ENCODE measurements at places on chromosomes 13 and 19. TPM values are rescaled to one million over a fixed set of nuclear protein-coding genes. Genes with fewer than 3 reads are reported as not detected.

- no peak for DNase-seq
Observed at GRCh38 chr13:67100730-67101129, 129.4 kb downstream of the PCDH9 start.

- no peak for DNase-seq
Observed at GRCh38 chr13:85724546-85725432, 74.4 kb downstream of the SLITRK6 start.

- peak; percentile 55 for DNase-seq
Observed at GRCh38 chr19:4352701-4353121, 9.3 kb downstream of the MPND start.

FLT3LG gene
- total RNA-seq, result 349 TPM

- DNase-seq, result no peak
Observed at GRCh38 chr13:63156816-63157215, 1741.2 kb upstream of the PCDH20 start.

- no peak for DNase-seq
Observed at GRCh38 chr13:112061367-112062061, 5.4 kb upstream of the SOX1 start.

GRCh38 chr13:38969187-38969586 is 21.4 kb downstream of the STOML3 start:
- no peak for DNase-seq

MEIOSIN gene
- not detected for total RNA-seq

ANKRD24 gene
- total RNA-seq, result 0.75 TPM

URAD gene
- total RNA-seq, result not detected

SPTBN4 gene
- total RNA-seq, result 0.25 TPM
